Activated CD8-positive, alpha-beta memory T cell treated with anti-CD3 and anti-CD28 coated beads, Interleukin-2, amount 50 U/mL, for 48 hours (primary cell): ENCODE measurements at places on chromosomes 13 and 19.
A peak's percentile ranks its signal among the peaks of the same experiment; 100 is the strongest.

GRCh38 chr19:6092329-6093286 lies 17.7 kb downstream of the RFX2 start:
- no peak for DNase-seq

DNA sequence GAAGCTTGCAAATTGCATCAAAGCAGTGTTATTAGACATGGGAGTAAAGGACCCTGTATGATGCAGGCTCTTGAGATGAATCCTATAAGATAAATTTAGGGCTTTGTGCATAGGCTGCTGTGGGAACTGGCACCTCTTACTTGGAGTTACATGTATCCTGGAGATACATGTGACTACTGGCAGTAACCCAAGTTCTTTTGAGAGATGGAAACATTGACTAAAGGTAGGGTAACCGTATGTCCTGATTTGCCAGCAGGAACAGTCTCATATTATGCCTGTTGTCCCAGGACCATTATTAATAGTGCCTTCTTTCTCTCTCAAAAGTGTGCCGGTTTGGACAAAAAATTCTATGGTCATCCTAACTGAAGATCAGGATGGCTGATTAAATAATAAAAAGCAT lies 195.4 kb downstream of the LACC1 start:
- no peak for DNase-seq

DNA sequence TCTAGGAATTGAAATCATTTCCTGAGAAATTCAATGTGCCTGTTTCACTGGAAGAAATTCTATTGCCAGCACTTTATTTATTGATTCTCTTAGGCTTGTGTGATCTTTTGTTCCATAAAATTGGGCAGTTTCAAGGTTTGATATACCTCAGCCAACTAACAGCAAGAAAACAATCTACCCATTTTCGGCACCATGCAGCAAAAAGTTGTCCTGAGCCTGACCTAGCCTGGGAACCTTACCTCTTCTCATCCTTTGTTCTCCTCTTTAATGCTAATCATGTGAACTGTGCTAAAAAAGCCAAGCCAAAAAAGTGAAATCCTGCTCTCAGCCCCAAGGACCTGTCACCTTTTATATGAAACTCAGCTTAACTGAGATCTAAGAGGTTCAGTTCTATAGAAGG lies 477.3 kb downstream of the SUCLA2 start:
- DNase-seq = no peak

- no peak for DNase-seq
These were observed 79.1 kb downstream of the DNAJC3 start for GRCh38 chr13:95756072-95756471.

DNA sequence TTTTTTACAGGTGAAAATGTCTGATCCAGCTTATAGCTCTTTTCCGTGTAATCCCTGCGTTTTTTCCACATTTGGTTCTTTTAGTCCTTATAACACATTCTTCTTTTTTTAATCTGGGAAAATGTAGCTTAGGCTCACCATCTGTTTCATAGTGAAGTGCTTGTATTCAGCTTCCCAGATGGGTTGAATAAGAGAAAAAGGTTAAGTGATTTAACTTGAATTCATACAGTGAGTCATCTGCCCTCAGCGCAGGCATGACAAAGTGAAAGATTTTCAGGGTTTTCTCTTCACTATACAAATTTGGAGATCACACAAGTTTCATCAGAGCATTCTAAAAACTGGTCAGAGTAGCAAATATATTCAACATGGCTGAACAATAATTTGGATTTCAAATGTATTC lies 224.8 kb downstream of the SPRY2 start:
- no peak for DNase-seq

DNA sequence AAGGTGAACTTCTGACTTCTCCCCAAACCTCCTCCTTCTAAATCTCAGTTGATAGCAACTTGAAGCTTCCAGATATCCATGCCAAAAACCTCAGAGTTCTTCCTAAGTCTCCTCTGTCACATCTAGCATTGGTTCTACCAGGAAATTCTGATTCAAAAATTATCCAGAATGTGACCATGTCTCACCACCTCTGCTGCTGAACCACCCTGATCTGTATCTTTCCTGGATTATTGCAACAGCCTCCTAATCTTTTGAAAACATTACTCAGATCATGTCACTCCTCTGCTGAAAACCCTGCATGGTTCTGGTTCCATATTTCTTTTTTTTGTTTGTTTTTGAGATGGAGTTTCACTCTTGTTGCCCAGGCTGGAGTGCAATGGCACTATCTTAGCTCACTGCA lies 78.7 kb upstream of the TNFSF11 start:
- no peak for DNase-seq

GRCh38 chr19:48552406-48553322 lies 692 bp downstream of the SULT2B1 start:
- no peak for DNase-seq

DNA sequence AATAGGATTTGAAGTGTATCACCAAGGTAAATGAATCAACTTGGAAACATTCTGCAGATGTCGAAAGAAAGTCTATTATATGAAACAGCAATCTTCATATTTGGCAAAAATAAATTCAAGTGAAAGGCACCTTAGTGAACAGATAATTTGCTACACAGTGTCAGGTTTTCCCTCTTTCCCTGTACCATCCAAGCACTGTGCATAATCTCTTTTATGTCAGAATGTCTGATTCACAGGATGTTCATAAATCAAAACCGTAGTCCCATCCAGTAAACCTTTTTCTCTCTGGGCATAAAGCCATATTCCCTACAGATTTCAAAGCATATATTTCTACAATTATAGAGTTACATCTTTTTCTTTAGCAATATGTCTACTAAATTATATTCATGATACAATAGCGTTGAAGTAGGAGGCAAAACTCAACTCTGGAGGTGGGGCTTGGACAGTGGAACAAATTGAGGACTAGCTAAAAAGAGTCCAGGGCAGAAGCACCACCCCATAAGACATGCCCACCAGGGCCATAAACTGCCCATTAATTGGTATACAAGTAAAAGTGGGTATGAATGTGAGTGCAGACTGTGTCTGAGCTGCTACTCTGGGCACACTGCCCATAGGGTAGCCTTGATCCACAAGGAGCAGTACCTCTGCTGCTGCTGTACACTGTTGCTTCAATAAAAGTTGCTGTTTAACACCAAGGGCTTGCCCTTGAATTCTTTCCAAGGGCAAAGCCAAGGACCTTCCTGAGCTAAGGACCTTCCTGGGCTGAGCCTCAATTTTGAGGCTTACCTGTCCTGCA lies 72.1 kb upstream of the MYCBP2 start:
- DNase-seq = no peak

- no peak for DNase-seq
These were observed 29.0 kb downstream of the EXOSC8 start for GRCh38 chr13:37029617-37030016.

DNA sequence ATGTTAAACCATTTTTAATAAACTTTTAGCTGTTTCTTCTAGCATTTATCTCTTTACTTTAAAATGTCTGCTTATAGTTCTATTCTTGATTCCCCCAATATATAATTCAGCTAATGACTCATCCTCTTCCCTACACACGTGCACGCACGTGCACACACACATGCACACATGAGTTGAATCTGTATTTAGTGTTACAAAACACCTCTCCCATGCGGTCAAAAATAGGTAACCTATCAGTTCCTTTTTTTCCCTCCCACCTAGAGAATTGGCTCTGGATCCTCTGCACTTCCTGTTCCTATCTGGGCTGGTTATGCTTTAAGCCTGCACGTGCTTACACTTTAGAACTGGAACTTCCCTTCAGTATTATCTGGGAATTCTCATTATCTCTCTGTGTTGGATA lies 144.1 kb downstream of the PAN3 start:
- DNase-seq = no peak

- DNase-seq = peak; percentile 83
These were observed 11.6 kb upstream of the JUND start for GRCh38 chr19:18292810-18293641.

DNA sequence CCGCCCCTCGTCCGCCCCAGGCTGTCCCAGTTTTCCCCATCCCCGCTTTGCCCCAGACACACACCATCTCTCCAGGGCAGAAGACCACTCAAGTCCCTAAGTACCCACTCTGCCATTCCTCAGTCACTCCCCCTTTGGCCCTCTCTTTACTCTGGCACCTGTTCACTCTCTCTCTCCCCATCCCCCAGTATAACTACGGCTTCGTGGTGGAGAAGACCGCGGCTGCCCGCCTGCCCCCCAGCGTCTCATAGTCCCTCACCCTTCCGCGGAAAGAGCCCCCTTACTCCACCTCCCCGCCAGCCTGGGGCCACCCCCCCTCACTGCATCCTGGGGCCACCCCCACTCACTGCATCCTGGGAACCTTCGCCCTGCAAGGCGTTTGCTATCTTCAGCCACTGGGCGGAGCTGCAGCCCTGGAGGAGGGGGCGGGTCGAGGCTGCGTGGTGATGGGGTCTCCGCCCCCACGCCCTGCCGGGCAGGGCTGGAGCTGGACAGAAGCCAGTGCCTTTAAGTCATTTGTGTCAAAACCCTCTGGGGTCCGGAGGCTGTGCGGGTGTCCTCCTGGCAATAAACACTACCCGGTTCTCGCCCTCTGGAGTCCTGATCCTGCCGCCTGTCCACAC lies 5.0 kb downstream of the MVB12A start:
- DNase-seq = peak; percentile 68

DNA sequence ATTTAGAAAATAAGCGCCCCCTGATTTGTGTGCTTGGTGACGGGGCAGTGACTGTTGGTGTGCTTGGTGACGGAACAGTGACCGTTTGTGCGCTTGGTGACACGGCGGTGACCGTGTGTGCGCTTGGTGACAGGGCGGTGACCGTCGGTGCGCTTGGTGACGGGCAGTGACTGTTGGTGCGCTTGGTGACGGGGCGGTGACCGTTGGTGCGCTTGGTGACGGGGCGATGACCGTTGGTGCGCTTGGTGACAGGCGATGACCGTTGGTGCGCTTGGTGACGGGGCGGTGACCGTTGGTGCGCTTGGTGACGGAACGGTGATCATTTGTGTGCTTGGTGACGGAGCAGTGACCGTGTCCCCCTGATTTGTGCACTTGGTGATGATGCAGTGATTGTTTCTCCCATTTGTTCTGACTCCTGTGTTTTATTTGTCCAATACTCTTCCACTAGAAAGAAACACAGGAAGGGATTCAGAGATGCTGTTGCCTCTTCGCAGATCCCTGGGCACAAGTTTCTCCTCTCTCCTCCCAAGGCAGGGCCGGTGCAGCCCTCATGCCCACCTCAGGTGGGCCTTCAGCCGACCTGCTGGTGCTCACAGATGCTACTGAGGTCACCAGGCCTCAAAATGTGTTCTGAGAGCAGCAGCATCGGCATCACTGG lies 128.3 kb downstream of the ATP11A start:
- DNase-seq = no peak

DNA sequence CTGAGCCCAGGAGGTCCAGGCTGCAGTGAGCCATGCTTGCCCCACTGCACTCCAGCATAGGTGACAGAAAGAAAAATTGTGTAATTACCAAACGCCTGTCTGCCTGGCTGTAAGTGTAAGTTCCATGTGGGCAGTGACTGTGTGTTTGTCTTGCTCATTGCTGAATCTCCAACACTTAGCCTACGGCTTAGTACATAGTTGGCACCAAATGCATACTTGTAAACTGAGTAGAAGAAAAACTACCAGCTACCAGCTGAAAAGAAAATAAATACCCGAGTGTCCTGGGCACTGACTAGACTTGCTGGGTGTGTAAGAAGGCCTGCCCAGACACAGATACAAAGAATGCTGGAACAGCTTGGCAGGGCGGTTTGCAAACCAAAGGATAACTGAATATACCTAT lies 2.7 kb upstream of the CEBPG start:
- DNase-seq = no peak

DNA sequence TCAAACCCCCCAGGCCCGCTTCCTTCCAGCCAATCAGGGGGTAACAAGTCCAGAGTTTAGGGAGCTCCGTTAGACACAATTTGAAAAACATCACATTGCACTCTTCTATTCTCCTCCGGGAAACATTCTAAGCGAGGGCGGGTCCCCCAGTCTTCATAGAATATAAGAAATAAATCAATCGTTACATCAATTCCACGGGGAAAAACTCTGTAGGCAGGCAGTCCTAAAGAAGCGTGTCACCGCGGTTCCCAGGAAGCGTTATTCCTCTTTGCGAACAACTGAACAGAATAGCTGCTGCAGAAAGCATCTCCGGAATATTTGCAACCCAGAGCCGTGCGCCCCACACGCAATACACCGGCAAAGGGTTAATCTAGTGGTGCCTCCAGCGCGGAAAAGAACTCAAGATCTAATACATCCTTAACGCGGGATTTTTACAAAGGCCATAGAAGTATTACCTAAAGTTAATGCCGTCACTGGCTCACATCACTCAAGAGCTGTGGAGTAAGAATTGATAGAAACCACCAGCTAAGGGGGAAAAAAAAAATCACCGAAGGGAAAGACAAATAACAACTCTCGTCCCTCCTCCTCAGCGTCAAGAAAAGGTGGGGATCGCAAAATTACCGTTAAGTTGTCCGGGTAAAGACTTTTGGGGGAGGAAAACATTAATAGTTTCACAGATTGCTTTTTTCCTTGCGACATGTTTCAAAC lies 65.1 kb downstream of the KCNRG start:
- DNase-seq = no peak

DNA sequence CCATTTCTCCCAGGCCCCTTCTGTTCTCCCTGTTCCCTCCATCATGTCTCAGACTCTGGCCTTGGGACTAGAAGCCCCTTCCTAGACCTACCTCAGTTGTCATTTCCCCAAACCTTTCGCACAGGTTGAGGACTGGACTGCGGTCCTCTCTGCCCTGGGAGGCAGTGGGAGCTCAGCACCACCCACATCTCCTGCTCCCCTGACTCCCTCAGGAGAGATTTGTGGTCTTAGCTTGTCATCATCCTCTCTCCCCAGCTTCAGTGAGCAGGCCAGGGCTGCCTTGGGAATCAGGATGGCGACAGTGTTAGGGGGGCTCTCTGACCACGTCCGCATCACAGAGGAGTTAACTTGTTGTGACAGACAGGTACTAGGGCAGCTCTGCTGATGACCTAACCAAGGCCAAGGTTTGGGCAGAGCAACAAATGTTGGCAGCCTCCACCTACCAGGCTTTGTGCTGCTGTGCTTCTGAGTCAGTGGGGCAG lies 25.6 kb upstream of the RNF17 start:
- no peak for DNase-seq

- DNase-seq = no peak
These were observed 1459.5 kb upstream of the SPRY2 start for GRCh38 chr13:81800433-81800832.

DNA sequence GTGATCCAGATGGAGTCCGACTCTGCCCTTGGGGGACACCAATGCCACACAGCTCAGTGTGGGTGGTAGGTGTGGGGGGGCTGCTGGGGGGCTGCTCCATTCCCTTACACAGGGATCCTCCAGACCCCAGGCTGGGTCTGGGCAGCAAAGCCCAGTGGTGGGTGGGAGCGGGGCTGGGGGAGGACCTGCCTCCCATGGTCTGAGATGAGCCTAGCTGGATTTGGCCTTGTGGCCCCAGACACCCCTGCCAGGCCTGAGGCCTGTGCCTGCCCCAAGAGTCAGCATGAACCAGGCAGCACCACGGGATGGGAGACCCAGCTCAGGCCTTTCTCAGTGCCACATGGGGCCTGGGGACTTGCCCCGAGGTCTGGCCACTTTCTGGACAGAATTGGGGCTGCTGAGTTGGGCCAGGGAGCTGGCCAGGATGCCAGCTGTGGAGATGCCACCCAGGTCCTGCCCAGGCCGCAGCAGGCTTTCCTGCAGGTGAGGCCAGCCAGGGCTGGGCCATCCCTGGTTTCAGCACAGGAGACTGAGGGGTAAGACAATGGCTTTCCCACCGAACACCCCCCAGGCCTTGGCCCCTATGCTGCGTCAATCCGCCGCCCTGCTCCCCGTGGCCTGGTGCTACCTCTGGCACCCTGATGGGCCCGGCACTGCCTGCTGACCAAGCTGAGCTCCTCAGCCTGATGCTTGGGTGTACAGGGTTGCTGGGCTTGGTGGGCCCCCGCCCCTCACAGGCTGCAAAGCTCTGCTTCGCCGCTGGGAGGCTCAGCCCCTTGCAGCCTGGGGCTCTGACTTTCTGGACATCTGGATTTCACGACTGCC lies 24.2 kb downstream of the CEBPG start:
- no peak for DNase-seq
